MCF 10A (cell line): ENCODE measurements at places on chromosomes 11 and 22. TPM values are rescaled to one million over a fixed set of nuclear protein-coding genes. Genes with fewer than 3 reads are reported as not detected.

DNA sequence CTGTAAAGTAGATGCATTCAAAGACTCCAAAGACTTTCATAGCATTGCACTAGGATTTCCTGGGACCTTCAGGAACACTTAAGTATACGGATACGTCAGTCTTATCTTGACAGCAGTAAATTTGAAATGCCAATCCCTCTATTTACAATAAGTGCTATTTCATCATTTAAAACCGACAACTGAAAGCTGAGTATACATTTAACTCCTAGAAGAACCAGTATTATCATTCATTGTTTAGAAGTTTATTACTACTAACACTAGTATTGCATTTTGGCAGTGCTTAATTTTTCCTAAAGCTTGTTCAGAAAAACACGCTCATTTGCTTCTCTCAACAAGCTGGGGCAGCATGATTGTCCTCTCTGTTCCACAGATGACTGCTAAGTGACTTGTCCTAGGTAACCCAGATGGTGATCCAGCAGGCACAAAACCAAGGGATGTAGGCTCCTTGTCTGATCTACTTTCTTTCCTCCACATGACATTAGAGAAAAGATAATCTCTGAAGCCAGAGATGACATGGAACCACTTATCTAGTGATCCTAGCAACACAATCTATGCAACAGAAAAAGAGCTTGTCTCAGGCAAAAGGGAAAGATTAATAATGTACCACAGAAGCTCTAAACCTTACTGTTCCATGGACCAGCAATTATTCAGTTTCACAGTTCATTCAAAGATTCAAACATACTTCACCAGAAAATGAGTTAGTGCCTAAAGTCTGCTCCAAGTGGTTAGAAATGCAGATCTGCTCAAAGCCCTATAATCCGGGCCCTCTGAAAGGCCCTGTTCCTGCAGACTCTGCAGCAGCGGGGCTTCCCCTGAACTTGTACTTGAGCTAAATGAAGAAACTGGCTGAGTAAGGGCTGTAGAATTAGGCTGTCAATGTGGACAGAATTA, 5.2 kb downstream of the MAML2 start:
- DNase-seq: no peak
- no peaks in the 10 kb centered on the region for H3K27me3 ChIP-seq

GRCh38 chr11:86068138-86068871, 579 bp downstream of the PICALM start:
- H3K4me3 ChIP-seq: peak overlapping the region; percentile 98
- no peaks in the 10 kb centered on the region for H3K27me3 ChIP-seq
- H3K36me3 ChIP-seq: no peaks in the 10 kb centered on the region
- peaks cover 22% of the 10 kb centered on the region for H3K4me1 ChIP-seq
- peak overlapping the region; percentile 99 for H3K27ac ChIP-seq

GRCh38 chr11:113188371-113188834, 126.0 kb upstream of the TTC12 start:
- no peaks in the 10 kb centered on the region for H3K36me3 ChIP-seq
- peaks cover 37% of the 10 kb centered on the region for H3K4me1 ChIP-seq
- no peak for DNase-seq
- no peaks in the 10 kb centered on the region for H3K27me3 ChIP-seq
- H3K27ac ChIP-seq: peak overlapping the region; percentile 27
- H3K4me3 ChIP-seq: no peak overlapping the region

DNA sequence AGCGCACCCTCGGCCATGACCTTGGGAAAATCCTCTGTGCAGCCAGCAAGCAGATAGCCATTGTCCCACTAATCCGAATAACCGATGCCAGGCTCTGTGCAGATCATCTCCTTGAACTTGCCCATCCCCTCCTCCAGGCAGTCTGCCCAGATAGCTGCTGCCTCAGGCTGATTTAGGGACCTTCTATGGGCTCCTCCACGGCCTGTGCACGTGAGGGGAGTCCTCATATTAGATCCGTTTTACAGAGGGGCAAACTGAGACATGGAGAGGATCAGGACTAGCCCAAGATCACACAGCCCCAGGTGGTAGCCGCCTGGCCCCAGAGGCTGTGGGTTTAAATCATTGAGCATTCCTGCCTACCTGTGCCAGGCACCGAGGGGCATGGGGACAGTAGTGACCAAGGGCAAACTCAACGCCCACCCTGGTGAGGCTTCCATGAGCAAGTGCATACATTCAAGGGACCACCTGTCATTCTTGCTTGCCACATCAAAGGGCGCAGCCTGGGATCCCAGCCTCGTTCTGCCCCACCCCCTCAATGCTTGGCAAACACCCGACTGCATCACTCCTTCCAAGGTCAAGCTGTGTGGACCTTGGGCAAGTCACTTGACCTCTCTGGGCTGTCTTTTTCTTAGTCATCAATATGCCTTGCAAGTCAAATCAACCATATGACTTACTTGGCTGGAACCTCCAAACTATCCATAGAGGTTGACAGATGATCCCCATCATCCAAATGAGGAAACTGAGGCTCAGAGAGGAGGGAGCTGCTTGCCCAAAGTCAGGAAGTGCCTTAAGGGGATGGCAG, 131.6 kb downstream of the MN1 start:
- DNase-seq: no peak
- no peaks in the 10 kb centered on the region for H3K36me3 ChIP-seq
- no peak overlapping the region for H3K4me3 ChIP-seq
- H3K27me3 ChIP-seq: no peaks in the 10 kb centered on the region
- H3K4me1 ChIP-seq: peaks cover 19% of the 10 kb centered on the region

DNA sequence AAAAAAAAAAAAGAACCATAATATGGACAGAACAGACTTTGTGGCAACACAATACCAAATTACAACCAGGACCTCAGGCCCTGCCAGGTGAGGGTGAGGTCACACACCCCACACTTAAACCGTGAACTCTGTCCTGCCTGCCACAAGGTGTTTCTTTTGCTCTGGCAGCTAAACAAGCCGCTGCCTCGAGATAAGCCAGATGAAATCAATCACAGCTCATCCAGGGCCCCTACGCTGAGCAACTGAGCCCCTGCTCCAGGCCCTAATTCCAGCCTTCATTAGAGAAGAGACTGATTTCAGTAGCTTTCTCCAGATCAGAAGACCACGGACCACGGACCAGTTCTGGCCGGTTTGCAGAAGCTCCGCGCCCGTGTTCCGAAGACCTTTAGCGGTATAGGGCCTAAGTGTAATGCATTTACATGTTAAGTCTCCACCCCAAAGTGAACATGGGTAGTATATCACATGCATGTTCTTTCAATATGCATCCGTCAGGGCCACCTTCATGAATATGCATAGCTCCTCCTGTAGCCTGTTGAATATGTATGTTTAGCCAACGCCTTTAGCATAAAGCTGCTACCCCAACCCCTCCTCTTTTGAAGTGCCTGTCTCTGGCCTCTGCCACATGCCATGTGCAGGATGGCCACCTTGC, 14.8 kb upstream of the RAC2 start:
- H3K27me3 ChIP-seq: no peaks in the 10 kb centered on the region
- H3K27ac ChIP-seq: no peak overlapping the region
- peaks cover 29% of the 10 kb centered on the region for H3K4me1 ChIP-seq
- H3K4me3 ChIP-seq: no peak overlapping the region

GRCh38 chr11:12689029-12689755, 15.0 kb downstream of the TEAD1 start:
- no peak overlapping the region for H3K4me3 ChIP-seq
- H3K36me3 ChIP-seq: peaks cover 23% of the 10 kb centered on the region
- no peaks in the 10 kb centered on the region for H3K27me3 ChIP-seq
- H3K4me1 ChIP-seq: peaks cover 76% of the 10 kb centered on the region
- no peak overlapping the region for H3K27ac ChIP-seq

GRCh38 chr11:45383224-45383623, 97.1 kb upstream of the SYT13 start:
- H3K27ac ChIP-seq: no peak overlapping the region
- H3K27me3 ChIP-seq: peaks cover 54% of the 10 kb centered on the region
- no peak overlapping the region for H3K4me3 ChIP-seq
- peak; percentile 26 for DNase-seq

- H3K36me3 ChIP-seq: no peaks in the 10 kb centered on the region
- no peak for DNase-seq
- no peaks in the 10 kb centered on the region for H3K4me1 ChIP-seq
- H3K27ac ChIP-seq: no peak overlapping the region
These were observed 132.6 kb upstream of the HSD17B12 start for GRCh38 chr11:43547889-43548381.

- H3K36me3 ChIP-seq: no peaks in the 10 kb centered on the region
- H3K4me1 ChIP-seq: peaks cover 29% of the 10 kb centered on the region
- peak; percentile 4 for DNase-seq
- H3K27ac ChIP-seq: peak overlapping the region; percentile 90
- peak overlapping the region; percentile 76 for H3K4me3 ChIP-seq
- H3K27me3 ChIP-seq: peaks cover 6% of the 10 kb centered on the region
These were observed 1.1 kb downstream of the TBCEL start for GRCh38 chr11:121024989-121025388.

- no peaks in the 10 kb centered on the region for H3K4me1 ChIP-seq
- peaks cover 69% of the 10 kb centered on the region for H3K27me3 ChIP-seq
- DNase-seq: no peak
- no peak overlapping the region for H3K27ac ChIP-seq
These were observed 989.1 kb downstream of the FAM181B start for GRCh38 chr11:81744336-81745116.

GRCh38 chr11:69416143-69416515, 65.3 kb upstream of the LINC01488 start:
- H3K27ac ChIP-seq: no peak overlapping the region
- DNase-seq: no peak
- H3K4me1 ChIP-seq: no peaks in the 10 kb centered on the region
- H3K4me3 ChIP-seq: no peak overlapping the region
- H3K36me3 ChIP-seq: peaks cover 6% of the 10 kb centered on the region

DNA sequence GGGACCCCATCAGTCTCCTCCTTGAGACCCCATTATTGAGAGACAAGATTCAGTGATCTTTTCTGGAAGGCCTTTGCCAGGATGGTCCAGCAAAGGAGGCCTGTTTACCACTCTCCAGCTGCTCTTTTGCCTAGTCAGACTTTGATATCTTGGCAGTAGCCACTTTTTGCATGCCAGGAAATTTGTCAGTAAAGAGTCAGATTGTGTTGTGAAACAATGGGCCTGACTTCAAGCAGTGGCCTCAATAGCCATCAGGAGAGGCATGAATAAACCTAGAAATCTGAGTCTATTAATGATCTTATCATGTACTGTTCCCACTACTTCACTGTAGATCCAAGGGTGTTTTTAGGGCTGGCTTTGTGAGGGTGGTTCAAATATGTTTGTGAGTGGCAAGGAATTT, 479.4 kb downstream of the JRKL start:
- DNase-seq: peak; percentile 30
- H3K4me3 ChIP-seq: no peak overlapping the region
- no peaks in the 10 kb centered on the region for H3K36me3 ChIP-seq
- no peaks in the 10 kb centered on the region for H3K27me3 ChIP-seq
- H3K27ac ChIP-seq: no peak overlapping the region
- H3K4me1 ChIP-seq: no peaks in the 10 kb centered on the region

- peak overlapping the region; percentile 72 for H3K27ac ChIP-seq
- DNase-seq: peak; percentile 97
- H3K36me3 ChIP-seq: no peaks in the 10 kb centered on the region
- H3K27me3 ChIP-seq: no peaks in the 10 kb centered on the region
These were observed 21.7 kb downstream of the TMPRSS13 start for GRCh38 chr11:117907276-117908108.

DNA sequence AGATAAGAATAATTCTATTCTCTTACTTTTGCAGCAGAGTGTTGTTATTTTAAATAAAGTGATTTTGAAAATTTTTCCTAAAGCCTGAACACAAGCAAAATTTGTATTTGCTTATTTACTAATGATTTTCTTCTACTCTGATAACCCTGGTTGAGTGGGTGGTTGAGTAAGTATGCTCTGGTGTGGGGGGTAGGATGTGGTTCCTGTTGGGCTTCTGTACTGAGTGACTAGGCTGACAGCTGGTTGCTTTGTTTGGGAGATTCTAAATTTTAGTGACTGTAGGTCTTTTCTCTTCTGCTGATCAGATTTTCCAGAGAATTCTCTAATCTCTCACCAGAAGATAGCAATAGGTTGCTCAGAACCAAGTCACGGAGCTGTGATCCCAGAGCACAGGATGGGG, 61.6 kb downstream of the METTL15 start:
- H3K4me3 ChIP-seq: no peak overlapping the region
- H3K4me1 ChIP-seq: no peaks in the 10 kb centered on the region

GRCh38 chr22:33022231-33022630, 36.0 kb downstream of the SYN3 start:
- no peak for DNase-seq
- H3K27me3 ChIP-seq: no peaks in the 10 kb centered on the region
- H3K27ac ChIP-seq: no peak overlapping the region
- no peak overlapping the region for H3K4me3 ChIP-seq
- peaks cover 7% of the 10 kb centered on the region for H3K4me1 ChIP-seq

GRCh38 chr22:42876041-42876440, 19.0 kb upstream of the ARFGAP3 start:
- H3K4me1 ChIP-seq: no peaks in the 10 kb centered on the region
- no peak overlapping the region for H3K27ac ChIP-seq
- peaks cover 64% of the 10 kb centered on the region for H3K36me3 ChIP-seq
- H3K4me3 ChIP-seq: no peak overlapping the region
- no peaks in the 10 kb centered on the region for H3K27me3 ChIP-seq

DNA sequence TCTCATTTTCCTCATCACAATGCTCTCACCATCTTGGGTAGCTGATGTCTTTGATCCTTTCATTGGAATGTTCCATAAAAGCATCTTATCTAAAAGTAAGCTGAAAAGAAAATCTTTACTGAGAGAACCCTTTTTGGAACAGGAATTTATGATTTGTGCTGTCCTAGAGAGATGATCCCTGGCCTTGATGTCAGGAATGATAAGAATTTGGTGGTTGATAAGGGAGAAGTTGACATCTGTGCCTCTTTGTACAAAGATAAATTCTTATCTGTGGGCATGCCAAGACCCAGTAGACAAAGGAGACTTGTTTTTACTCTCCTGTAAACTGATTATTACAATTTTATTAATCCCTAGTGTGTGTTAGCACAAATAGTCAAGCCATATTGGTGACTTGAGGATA, 36.9 kb downstream of the NAALAD2 start:
- no peak for DNase-seq
- H3K27me3 ChIP-seq: peaks cover 54% of the 10 kb centered on the region
- no peaks in the 10 kb centered on the region for H3K4me1 ChIP-seq
- no peak overlapping the region for H3K27ac ChIP-seq

DNA sequence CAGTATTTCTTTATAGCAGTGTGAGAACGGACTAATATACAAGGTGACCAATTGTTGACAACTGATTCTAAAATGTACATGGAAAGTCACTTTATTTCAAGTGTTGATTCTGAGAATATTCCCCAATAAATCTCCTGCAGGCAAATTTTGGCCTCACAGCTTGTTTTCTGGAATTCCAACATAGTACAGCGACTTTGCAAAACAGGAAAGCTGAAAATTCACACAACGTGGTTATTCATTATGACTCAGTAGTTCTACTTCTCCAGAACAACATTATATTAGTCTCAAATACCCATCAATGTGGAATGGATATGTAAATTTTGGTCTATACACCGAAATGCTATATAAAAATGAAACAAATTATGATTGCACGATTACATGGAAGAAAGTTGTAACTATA, 22.5 kb upstream of the OR5AN1 start:
- H3K27ac ChIP-seq: no peak overlapping the region
- no peaks in the 10 kb centered on the region for H3K27me3 ChIP-seq
- DNase-seq: no peak
- no peaks in the 10 kb centered on the region for H3K4me1 ChIP-seq
- H3K4me3 ChIP-seq: no peak overlapping the region

The GLYATL1 gene
- total RNA-seq: not detected in 2 replicates

The MRGPRX2 gene
- not detected in 2 replicates for total RNA-seq

The GDPD4 gene
- total RNA-seq: not detected in 2 replicates

The HOATZ gene
- not detected in 2 replicates for total RNA-seq

The SLC37A2 gene
- 5.2 and 7.8 TPM in 2 replicates for total RNA-seq

The TRIM51G gene
- not detected in 2 replicates for total RNA-seq

The VPS37C gene
- total RNA-seq: 20.5 and 23.3 TPM in 2 replicates

The NAV2 gene
- 116 and 139 TPM in 2 replicates for total RNA-seq

The FIBIN gene
- 5.0 and 12.5 TPM in 2 replicates for total RNA-seq

The GAL3ST1 gene
- total RNA-seq: not detected in 2 replicates
